ENCODE measurements at places on chromosomes 7 and 10.

GRCh38 chr7:40544221-40544723, 409.5 kb downstream of the SUGCT start:
- DNase-seq, result no peak

DNA sequence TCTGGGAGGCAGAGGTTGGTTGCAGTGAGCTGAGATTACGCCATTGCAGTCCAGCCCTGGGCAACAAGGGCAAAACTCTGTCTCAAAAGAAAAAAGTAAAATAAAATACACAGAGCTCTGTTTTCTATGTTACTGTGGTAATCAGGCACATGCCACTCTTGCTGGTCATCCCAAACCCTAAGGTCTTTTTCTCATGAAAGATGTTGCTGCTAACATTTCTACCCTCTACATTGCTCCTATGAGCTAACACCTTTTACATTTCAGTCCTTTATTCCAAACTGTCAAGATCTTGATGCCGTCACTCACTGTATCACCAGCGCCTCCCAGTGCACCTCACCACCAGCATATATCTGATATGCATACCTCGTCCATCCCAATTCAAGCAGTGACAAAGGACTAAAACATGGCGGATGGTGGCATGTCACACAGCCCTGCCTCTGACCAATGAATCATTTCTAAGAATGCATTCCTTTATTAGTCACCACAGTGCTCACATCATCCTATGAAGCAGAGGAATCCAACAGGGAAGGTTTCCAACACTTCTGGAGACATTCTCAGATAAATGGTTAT, 4.3 kb downstream of the DAGLB start:
- no peak for DNase-seq

DNA sequence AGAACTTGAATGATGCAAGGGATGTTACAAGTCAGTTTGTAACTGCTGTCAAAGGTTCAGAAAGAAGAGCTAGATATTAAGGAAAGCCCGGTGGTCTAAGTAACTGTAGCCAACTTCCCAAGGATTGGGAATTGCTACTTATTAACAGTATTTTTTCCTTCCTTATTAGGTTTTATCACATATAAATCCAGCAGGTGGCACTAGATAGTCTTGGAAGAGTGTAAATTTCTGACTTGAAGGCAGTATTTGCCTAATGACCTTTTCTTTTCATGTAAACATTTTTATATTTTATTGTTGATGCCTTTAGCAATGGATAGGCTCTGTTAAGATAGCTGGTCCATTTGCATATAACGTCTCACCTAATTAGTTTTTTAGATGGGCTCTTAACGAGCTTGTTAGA, 51.2 kb downstream of the ANLN start:
- DNase-seq, result no peak

DNA sequence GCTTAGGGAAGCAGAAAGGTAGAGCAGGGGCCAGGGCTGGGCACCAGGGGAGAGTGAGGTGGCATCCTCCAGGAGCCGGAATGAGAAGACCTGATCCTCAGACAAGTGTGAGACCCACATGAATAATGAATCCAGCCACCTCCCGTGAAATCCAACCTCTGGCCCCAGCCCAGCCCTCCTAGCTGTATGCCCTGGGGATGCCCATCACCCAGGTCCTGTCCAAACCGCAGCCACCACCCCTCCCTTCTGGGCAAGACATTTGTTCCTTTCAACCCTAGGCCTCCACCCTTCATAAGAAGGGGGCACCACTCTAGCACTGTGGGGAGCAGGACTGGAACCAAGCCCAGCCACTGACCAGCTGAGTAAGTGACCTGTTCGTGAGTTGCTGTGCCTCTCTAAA, 9.7 kb downstream of the PDZD7 start:
- no peak for DNase-seq

DNA sequence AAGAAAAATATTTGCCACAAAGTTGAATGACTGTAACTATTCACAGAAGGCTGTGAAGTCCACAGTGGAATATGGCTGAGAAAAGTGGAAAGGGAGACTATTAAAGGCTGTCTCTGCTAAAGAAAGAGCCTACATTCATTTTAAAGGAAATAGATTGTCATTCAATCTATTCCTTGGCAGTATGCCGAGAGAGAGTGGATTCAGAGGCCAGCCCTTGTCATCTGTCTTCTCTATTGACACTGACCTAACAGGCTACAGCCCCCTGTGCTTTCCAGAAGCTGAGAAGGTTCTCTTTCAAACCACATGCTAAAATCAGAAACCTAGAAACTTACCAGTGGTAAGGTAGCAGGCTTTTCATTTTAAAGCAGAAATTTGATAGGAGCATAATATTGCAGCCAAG, 12.1 kb downstream of the ODAD2 start:
- no peak for DNase-seq

DNA sequence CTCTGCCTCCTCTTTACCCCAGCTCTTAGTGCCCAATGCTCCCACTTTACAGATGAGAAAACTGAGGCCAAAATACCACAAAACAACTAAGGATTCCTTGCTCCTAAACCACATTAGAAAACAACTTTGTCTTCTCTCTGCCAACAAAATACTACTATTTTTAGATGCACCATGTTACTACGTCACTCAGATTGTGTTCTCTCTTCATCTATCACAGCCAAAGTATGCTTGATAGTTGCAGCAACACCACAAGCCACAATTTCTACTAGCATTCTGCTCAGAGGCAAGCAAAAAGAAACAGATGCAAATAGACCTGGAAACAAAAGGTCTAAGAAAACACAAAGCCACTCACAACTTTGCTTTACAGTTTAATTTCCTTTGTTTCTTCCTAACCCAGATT, 3.3 kb upstream of the PDE1C start:
- DNase-seq, result no peak

DNA sequence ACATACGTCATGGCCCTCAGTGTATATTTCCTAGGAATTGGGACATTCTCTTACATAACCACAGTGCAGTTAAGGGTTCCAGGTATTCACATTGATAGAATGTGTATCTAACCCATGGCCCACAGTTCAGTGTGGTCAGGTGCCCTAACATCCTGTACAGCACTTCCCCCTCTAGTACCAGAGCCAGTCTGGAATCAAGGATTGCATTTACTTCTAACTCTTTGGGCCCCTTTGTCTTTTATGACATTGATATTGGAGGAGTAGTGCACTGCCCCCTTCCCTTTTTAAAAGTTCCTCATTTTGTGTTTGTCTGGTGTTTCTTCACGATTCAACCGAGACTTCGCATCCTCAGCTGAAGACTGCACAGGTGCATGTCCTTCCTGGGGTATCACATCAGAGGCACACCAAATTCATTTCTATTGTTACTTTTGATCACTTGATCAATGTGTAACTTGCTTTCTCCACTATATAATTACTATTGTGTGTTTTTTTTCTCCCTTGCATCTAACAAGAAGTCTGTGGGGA, 22.4 kb upstream of the NPFFR1 start:
- no peak for DNase-seq

GRCh38 chr10:76509446-76509845, 1078.0 kb downstream of the LRMDA start:
- DNase-seq, result no peak

DNA sequence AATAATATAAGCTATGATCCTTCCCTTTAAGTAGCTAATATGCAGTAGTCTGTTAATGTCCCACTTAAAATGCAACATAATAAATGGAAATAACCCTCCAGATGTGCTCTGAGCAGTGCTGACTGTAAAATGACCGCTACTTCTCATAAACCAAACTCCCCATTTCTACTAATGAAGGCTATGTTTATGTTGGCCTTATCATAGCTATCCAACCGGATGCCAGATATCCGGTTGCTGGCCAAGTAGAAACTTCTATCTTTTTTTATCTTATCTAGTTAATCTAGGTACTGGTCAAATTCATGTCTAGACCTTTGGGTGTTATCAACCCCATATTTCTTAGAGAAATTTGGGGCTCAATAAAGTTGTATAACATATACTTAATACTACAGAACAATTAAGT, 56.6 kb downstream of the CHRM2 start:
- no peak for DNase-seq

GRCh38 chr10:123574109-123574698, 92.0 kb upstream of the GPR26 start:
- no peak for DNase-seq

DNA sequence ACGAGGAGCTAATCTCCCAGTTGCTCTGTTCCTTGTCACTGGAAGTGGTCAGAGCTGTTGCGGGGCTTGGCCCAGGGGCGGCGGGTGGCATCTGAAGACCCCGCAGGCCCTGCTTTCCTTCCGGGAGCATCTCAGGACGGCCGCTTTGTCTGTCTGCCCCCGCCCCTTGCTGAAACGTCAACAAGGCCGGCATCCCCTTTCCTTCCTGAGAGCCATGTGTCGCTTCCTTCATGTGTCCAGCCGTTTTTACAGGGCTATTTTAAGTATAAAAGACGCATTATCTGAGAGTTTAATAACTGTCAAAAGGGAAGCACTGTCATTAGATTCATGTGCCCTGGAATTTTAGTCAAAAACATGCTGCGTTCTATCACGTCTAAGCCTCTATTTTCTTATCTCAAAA, 110.4 kb downstream of the CUX1 start:
- no peak for DNase-seq

- DNase-seq, result no peak
Observed at GRCh38 chr7:17937506-17938120, 2.7 kb downstream of the SNX13 start.

DNA sequence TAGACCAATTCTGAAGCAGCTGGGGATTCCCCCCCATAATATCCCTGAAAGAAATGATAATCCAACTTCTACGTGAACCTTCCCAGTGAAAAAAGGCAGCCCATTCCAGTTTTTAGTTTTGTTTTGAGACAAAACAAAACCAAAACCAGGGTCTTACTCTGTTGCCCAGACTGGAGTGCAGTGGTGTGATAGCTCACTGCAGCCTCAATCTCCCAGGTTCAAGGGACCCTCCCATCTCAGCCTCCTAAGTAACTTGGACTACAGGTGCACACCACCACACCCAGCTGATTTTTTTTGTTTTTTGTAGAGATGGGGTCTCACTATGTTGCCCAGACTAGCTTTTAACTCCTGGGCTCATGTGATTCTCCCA, 12.5 kb upstream of the ARPC1A start:
- no peak for DNase-seq

Measured in activated CD4-positive, alpha-beta T cell treated with anti-CD3 and anti-CD28 coated beads, Interleukin-2, amount 50 U/mL, for 24 hours (primary cell).